ENCODE measurements at places on chromosomes 5 and 9. TPM values are rescaled to one million over a fixed set of nuclear protein-coding genes. Genes with fewer than 3 reads are reported as not detected.
A peak's percentile ranks its signal among the peaks of the same experiment; 100 is the strongest.

DNA sequence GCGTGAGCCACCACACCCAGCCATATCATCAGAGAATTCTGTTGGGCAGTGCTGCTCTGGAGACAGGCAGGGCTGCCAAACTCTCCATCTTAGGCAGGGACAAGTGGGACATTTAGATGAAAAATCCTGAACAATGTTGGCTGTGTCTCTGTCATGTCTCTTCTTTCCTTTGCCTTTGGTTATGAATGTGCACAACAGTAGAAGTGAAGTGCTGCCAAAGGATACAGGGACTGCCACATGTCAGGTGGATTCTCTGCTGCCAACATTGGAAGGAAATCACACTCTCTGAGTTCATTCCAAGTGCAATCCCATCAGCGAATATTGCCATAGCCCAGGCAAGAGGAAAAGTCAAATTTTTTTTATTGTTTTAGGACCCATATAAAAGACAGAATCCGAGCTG, 348.8 kb downstream of the TRPM3 start:
- no peak for DNase-seq

DNA sequence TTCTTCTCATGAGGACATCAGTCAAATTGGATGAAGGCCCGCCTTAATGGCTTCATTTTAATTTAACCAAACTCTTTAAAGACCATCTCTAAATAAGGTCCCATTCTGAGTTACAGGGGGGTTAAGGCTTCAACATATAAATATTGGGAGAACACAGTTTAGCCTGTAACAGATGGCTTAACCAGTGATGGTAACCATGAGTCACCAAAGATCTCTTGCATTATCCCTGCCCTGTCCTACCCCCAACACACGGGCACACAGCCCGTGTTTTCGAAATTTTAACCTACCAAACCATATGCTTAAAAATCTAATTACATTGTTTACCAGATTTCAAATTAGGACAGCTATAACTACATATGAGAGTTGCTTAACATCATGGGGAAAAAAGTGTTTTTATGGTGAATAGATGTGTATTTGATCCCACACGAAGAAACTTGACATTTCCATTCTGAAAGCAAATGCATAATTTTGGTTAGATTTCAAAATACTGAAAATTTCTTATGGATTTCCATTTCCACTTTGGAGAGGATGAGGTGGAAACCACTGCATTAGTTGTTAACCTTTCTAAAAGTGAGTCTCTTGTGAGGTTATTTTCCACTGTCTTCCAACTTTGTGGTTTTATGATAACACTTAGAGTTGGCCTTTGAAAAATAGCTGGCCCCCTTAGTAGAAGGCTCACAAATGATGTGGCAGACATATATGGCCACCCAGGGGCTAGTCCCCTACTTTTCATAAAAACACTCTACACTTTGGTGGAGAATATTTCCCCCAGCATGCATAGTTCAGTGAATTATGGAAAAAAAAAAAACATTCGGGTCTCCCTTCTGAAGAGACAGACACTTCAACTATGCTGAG, 849.3 kb downstream of the TLE1 start:
- DNase-seq = no peak

DNA sequence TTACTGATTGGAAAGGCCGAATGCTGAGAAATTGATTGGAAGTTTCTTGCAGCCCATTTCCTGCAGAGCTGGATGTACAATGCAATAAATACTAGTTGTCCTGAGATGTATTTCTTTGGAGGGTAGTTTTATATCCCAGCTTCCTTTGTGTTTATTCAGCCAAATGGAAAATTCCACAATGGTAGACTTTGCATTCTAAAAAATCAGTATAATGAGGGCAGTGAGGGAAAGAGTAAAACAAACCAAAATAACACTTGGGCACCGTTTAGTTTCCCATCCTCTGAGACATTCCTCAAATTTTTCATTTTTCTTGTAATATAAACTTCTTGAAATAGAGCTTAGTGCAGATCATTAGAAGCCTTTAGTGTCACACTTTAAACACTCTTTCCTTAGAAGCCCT, 379.4 kb downstream of the EBF1 start:
- no peak for DNase-seq

- no peak for DNase-seq
Observed at GRCh38 chr9:104927216-104927911, 591 bp downstream of the ABCA1 start.

- no peak for DNase-seq
Observed at GRCh38 chr9:84670138-84671041, 861 bp downstream of the NTRK2 start.

GRCh38 chr5:115246361-115246991, 16.2 kb downstream of the PGGT1B start:
- DNase-seq = no peak

DNA sequence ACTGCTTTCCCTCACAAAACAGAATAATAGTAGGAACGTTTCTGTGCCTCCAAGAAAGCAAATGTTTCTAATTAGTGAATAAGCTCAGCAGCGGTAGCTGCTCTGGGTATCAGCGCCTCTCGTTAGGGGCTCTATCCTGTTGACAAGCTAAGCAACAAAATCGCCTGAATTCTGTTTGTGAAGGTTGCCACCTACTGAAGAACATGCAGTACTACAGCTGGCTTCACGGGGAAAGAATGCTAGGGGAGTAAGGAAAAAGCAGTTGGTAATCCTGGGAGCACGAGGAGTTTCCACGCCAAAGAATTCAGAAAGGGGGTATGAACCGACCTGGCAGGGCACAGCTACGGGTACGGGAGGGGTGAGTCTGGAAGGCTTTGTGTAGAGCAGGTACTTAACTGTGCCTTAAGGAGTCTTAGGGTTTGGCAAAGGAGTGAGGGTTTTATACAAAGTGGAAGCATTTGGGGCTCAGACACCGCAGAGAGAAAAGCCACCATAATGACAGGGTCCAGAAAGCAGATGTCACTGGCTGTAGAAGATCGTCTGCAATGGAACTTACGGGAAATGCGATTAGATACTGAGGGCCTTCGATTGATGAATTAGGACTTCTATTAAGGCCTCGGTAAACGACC, 171.7 kb downstream of the TTC39B start:
- DNase-seq = peak; percentile 23

- DNase-seq = no peak
Observed at GRCh38 chr5:80761176-80761575, 106.4 kb upstream of the DHFR start.

AQP7 gene
- not detected for total RNA-seq

TMEM252 gene
- not detected for total RNA-seq

ACSL6 gene
- total RNA-seq = under 0.01 TPM

WNK2 gene
- 17.1 TPM for total RNA-seq

SPINK7 gene
- total RNA-seq = not detected

GRIN3A gene
- not detected for total RNA-seq

FOXD4L6 gene
- total RNA-seq = not detected

OXCT1 gene
- 20.9 TPM for total RNA-seq

Data from kidney epithelial cell (primary cell).